ENCODE measurements at places on chromosomes 7 and 10.
A peak's percentile ranks its signal among the peaks of the same experiment; 100 is the strongest.

GRCh38 chr10:19431622-19432351 is 383.2 kb downstream of the MALRD1 start:
- no peak for DNase-seq

DNA sequence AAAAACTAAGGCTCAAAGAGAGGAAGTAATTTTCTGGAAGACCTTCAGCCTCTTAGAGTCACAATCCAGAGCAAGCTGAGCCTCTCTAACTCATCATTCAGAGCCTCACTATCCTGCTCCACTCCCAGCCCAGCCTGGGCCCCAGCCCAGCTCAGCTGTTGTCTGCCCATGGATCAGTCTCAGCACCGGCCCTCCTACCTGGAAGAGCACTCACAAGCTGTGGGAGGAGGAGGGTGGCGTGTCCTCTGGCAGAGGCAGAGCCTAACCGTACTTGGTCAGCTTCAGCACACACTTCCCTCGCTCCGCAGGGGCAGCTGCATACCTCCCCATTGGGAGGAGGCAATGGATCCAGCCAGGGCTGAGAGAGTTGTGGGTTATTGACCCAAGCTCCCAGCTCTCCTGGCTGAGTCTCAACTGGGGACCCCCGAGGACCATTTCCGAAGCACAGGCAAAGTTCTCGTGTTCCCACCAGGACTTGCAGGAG is 66.7 kb upstream of the GPR26 start:
- DNase-seq: no peak

- no peak for DNase-seq
Observed at GRCh38 chr10:45612741-45613140, 59.8 kb downstream of the ZFAND4 start.

DNA sequence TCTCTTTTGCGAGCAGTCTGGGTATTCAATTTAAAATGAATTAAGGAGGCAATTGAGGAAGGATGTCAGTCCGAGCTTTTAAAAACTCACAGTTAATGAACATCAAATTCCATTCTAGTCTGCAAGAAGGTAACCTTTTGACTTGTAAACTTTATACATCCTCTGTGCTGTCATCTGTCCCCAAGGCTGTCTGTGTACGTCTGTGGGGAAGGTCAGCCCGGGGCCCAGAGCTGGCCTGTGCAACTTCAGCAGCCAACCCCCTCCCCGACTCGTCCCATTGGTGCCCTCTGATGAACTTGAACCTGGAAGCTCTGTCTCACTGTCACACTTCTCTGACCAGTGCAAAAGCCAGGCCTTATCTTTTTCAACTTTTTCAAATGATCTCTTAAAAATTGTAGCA is 80.3 kb downstream of the CCDC3 start:
- DNase-seq: no peak

- no peak for DNase-seq
Observed at GRCh38 chr7:102836977-102837376, 75.8 kb upstream of the LRRC17 start.

GRCh38 chr7:157500171-157500960 is 163.6 kb downstream of the DNAJB6 start:
- DNase-seq: no peak

GRCh38 chr10:8133146-8133545 is 78.7 kb downstream of the GATA3 start:
- no peak for DNase-seq

DNA sequence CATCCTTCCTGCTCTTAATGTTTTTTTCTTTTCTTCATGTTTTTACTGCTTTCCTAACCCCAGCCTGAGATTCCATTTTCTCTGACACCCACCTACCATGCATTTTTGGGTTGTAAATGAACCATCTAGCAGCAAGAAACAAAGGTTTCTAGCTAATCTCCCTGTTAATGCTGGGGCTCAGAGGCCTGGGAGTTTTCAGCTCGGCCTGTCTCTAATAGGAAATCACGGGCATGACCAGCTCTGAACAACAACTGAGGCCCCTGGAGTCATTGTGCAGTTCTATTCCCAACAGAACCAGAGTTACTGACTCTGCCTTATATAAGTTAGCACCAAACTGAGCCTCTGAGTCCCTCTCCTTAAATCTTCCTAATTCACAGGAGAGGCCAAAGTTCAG is 134.8 kb downstream of the CFAP58 start:
- DNase-seq: no peak

DNA sequence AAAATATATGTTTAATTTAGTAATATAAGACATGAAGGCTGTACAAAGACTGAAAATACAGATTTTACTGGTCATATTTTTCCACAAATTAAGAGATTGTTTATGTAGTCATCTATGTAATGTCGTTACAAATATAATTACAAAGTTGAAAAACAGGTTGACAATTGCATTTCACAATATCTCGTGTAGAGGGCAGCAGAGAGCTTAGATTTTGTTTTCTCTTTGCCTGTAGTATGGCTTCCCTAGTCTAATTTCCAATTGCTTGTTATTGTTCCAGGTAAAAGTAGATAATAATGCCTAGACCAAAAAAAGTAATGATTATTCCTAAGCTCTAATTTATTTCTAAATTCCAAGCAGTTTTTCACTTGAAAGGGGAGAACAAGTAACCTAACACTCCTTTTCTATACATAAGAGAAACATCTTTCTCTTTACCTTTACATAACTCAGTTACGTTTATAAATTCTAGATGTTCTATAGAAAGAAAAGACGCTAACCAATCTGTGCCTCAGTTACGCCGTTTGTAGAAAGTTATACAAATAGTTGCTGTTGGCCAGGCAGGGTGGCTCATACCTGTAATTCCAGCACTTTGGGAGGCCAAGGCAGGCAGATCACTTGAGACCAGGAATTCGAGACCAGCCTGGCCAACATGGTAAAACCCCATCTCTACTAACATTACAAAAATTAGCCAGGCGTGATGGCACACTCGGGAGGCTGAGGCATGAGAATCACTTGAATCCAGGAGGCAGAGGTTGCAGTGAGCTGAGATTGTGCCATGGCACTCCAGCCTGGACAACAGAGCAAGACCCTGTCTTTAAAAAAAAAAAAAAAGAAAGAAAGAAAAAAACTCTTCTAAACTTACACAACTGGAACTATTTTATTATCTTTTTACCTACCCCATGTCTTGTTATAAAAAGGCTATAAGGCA is 30.0 kb downstream of the NET1 start:
- DNase-seq: no peak

- peak; percentile 9 for DNase-seq
Observed at GRCh38 chr10:130179640-130180039, 43.4 kb downstream of the GLRX3 start.

DNA sequence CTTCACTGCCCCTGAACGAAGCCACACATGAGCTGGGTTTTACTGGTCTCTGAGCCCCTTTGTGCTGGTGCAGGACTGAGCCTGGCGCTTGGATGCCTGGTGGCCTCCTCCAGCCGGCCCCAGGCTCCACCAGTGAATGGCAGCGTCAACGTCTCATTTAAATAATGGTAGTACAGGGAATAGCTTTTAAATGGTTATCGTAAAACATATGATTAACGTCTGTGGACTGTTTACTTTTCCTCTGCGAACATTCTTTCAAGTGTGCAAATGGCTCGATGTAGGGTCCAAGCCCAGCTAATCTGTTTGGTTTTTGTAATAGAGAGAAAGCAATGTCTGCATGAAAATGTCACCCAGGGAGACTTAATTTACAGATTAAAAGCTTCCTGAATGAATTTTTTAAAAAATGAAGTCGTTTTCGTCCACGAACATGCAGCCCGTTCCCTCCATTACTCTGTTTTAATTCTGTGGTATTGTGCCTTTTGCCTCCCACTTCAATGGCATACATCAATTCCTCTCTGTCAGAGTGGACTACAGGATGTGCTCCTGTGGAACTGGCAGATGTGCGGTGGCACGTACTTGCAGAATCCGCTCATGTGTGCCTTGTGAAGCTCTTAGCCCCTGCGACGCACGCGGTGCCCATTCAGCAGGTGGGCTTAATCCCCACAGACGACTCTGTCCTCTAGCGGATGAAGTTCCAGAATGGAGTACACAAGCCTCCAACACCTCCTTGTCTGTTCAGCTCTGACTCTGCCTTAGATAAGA is 192.7 kb downstream of the TCF7L2 start:
- no peak for DNase-seq

DNA sequence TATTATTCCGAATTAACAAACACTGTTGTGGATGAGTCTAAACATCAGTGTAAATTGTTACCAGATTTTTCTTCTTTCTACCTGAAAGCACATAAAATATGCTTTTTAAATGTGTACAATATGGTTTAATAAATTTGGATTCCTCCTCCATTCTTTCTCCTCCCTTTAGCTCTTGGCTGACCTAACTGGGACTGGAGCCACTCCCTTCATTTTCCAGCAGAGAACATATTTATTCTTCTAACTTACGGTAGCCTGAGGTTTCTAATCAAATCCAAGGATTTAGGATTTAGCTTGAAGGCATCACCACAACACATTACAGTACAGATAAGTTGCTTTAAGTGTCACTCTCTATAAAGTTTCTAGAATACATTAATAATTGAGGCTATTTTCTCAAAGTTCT is 88.2 kb upstream of the SEMA3C start:
- no peak for DNase-seq

DNA sequence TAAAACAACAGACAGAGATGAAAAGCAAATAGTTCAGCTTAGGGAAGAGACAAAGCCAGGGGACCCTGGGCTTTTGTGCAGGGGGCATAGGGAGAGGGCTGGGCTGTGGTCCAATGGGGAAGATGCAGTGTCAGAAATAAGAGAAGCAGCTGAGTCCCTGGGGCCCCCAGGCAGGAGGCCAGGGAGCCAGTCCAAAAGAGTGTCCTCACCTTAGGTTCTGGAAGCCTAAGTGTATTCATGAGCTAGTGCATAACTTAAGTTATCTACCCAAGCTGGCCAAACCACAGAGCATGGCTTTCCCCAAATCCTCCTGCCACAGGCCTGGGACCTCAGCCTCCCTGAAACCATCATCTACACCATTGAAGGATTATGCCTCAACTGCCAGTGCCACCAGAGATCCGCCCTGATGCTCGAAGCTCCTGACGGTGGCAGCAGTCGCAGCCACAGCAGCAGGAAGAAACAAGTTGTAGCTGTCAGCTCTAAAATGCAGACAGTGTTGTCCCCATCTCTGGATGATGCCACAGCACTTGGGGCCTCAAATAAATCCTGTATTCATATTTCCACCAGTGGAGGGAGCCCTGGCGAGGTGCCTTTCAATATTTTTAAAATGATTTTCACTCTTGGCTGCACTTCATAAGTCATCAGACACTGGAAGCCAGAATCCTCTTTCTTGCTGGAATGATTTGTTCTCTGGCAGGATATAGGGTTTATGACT is 574.6 kb downstream of the GRID1 start:
- DNase-seq: no peak

- no peak for DNase-seq
Observed at GRCh38 chr10:47294501-47294900, 5.5 kb upstream of the GDF10 start.

Data from hypothalamus (tissue), 51 donors.